ENCODE measurements at places on chromosomes 13 and 19.

DNA sequence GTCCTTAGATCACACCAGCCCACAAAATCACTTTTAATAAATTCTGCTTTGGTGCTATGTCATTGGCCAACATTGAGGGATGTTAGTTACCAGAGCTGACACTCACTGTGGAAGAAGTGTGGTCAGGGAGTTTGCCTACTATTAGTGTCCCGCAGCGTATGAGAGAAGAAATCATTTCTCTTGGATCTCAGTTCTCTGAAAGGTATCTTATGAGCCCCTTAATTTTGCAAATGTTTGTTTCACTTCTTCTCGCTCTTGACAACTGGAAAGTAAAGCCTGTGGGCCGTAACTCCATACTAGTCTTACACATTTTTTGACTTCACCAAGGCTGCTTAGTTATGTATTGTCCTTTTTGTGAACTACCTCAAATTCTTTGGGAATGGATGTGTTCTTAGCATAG lies 80.9 kb downstream of the FLT1 start:
- no peaks in the 10 kb centered on the region for H3K36me3 ChIP-seq
- H3K4me1 ChIP-seq, result no peaks in the 10 kb centered on the region
- no peak overlapping the region for H3K4me3 ChIP-seq

- H3K27me3 ChIP-seq, result no peaks in the 10 kb centered on the region
- H3K4me1 ChIP-seq, result no peaks in the 10 kb centered on the region
- peak overlapping the region; percentile 2 for H3K27ac ChIP-seq
Observed at GRCh38 chr13:31896427-31896826, 135.1 kb upstream of the FRY start.

DNA sequence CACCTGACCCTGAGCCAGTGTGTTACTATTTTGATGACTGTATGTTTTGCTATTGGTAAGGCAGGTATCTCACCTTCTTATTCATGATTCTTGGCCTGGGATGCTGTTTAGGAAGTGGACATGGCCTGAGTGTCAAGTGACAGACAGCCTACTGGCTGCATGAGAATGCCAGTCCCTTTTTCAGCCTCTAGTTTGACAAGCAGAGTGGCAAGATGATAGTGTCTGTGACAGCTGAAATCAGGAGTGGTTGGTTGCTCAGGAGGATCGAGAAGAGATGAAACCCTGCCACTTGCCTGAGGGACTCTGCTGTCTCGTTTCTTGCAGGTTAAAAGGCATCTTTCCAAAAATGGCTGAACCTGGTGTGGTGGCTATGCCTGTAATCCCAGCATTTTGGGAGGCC lies 7.1 kb upstream of the ELOF1 start:
- H3K36me3 ChIP-seq, result no peaks in the 10 kb centered on the region
- no peak overlapping the region for H3K4me3 ChIP-seq
- DNase-seq, result no peak

GRCh38 chr19:1173845-1174809 lies at the start of gene SBNO2:
SBNO2 (minus strand) TSS chr19:1174268; CDS start chr19:1154276, 19,992 bp downstream.
- no peaks in the 10 kb centered on the region for H3K36me3 ChIP-seq
- no peaks in the 10 kb centered on the region for H3K27me3 ChIP-seq
- peaks cover 63% of the 10 kb centered on the region for H3K4me1 ChIP-seq
- DNase-seq, result peak; percentile 89

GRCh38 chr13:78183732-78184131 lies 265.1 kb upstream of the EDNRB start:
- no peak for DNase-seq
- no peaks in the 10 kb centered on the region for H3K36me3 ChIP-seq
- no peaks in the 10 kb centered on the region for H3K27me3 ChIP-seq
- no peak overlapping the region for H3K27ac ChIP-seq
- H3K4me3 ChIP-seq, result no peak overlapping the region

GRCh38 chr13:95456815-95457214 lies 95.7 kb upstream of the CLDN10 start:
- no peak overlapping the region for H3K27ac ChIP-seq
- no peak overlapping the region for H3K4me3 ChIP-seq
- H3K4me1 ChIP-seq, result no peaks in the 10 kb centered on the region
- H3K36me3 ChIP-seq, result no peaks in the 10 kb centered on the region
- DNase-seq, result no peak

DNA sequence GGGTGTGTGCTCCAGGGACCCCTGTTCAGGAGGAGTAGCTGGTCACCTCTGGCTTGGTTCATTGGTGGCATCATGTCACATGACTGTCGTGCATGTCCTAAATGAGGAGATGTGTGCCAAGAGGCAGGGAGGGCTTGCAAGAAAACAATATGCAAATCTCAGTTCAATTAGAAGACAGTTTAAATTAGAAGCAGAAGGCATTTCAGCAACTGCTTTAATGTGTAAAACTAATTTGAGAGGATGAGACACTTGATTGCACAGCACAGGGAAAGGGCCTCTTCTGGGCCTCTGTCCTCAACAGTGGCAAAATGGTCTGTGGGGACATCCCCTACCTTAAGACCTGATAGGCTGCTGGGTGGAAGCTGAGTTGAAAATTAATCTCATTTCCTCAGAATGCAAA lies 54.6 kb downstream of the SPATA13 start:
- DNase-seq, result no peak
- H3K27ac ChIP-seq, result peak overlapping the region; percentile 11
- no peak overlapping the region for H3K4me3 ChIP-seq
- H3K27me3 ChIP-seq, result no peaks in the 10 kb centered on the region
- no peaks in the 10 kb centered on the region for H3K36me3 ChIP-seq
- peaks cover 23% of the 10 kb centered on the region for H3K4me1 ChIP-seq

DNA sequence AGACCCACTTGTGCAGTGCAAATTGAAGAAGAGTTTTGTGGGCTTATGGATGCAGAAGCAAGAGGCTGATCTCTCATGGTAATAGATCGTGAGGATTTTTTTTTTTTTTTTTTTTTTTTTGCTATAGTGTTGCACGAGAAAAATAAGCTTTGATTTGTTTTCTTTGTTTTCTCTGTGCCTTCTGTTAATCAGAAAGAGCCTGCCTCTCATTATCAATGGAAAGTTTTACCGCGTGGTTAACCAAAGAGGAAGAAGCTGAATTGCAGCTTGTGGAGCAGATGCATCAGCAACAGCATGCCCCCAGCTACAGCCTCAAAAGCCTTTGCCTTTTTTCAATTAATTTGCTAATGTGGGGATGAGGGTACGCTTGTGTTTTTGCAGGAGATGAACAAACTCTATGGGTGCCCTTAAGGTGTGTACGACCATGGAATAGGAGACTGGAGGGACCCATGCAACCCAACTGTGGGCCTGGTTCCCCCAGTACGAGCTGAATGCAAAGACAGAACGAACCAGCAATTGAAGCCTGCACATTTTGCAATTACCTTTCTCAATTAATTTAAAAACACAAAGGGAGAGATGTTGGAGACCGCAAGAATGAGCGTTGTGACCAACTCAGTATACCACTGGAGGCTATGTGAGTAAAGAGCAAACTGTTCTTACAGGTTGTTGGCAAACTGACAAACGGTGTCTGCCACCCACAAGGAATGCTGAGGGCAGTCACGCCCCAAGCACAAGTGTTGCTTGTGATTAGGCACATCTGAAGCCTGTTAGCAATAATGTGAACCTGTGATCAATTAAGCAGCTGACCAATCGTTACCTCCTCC lies 58.6 kb upstream of the SPRY2 start:
- no peak overlapping the region for H3K27ac ChIP-seq
- H3K27me3 ChIP-seq, result no peaks in the 10 kb centered on the region
- no peaks in the 10 kb centered on the region for H3K36me3 ChIP-seq
- no peak for DNase-seq
- no peak overlapping the region for H3K4me3 ChIP-seq
- H3K4me1 ChIP-seq, result no peaks in the 10 kb centered on the region

DNA sequence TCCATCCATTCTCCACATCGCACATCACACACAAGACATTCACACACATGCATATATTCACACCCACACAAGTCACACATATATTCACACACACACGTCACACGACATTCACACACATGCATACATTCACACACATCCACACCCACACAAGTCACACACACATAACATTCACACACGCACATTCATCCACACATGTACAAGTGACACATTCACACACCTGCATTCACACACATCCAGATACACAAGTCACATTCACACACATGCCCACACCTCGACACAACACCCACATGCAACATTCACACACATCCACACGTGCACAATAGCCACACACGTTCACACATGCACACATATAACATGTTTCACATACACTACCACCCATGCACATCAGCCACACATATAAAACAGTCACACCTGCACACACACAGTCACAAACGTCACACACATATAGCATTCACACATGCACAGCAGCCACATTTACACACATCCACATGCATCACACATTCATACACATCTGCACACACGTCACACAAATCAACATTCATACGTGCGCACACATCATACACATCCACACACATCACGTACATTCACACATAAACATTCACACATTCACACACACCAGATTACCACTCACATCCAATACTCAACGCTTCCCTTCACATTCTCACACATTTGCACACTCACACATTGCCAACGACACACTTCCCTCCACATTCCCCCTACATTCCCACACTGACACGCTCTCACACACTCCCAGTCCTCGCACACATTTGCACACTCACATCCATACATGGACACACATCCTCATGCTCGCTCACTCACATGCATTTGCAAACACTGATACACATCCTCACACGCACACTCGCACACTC lies 41.0 kb downstream of the ANKRD10 start:
- H3K4me3 ChIP-seq, result peak overlapping the region; percentile 41
- peaks cover 48% of the 10 kb centered on the region for H3K4me1 ChIP-seq
- peak overlapping the region; percentile 86 for H3K27ac ChIP-seq

DNA sequence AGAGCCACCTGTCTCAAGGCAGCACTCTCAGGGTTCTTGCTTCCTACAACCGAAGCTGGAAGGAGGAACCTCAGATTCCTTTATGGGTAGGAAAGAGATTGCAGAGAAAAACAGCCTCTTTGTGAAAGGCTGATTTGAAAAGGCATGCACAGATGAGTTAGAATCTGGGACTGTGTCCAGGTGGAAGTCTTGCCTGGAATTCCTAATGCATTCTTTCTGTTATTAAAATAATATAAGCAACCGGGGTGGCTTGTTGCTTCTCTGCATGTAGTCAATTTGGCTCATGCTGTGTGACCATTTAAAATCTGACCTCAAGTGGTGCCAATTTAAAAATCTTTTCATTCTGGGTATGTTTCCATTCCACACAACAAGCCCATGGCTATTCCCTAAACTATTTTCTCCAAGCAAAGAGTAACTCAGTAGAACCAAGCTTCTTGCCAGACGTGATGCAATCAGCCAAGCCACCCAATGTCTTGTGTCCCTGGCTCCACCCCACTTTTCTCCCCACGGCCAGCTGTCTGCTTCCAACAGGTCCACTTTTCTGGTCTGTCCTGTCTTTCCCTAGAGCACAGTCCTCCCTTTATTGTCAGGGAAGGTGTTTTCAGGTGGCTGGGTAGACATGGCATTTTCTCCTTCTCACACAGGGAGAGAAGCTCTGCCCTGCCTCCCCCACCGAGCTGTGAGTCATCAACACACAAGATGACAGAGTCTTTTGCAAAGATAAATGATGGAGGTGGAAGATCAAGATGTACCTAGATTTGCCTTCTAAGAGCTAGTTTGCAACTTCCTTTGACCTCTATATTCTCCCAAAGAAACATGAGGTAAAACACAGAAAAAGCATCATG lies 394.3 kb downstream of the FOXO1 start:
- H3K4me3 ChIP-seq, result no peak overlapping the region
- no peaks in the 10 kb centered on the region for H3K36me3 ChIP-seq
- no peaks in the 10 kb centered on the region for H3K27me3 ChIP-seq
- DNase-seq, result no peak

DNA sequence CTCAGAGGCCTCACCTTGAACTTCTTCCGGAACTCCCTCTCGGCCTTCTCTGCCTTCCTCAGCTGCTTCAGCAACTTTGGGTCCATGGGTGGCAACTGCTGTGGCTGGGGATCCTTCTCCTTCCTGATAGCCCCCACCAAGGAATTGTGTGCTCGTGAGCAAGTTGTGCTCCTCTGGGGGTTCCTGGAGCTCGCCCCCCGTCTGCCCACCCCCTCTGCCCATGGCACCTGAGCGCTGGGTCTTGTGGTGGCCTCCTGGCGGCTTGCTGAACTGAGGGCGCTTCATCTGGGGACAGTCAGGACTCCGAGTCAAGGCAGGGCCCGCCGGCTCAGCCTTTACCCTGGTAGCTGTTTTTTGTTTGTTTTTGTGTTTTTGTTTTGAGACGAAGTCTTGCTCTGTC lies 11.6 kb downstream of the PRAM1 start:
- no peak overlapping the region for H3K4me3 ChIP-seq
- no peak overlapping the region for H3K27ac ChIP-seq
- peaks cover 25% of the 10 kb centered on the region for H3K4me1 ChIP-seq

- H3K27me3 ChIP-seq, result no peaks in the 10 kb centered on the region
- H3K4me1 ChIP-seq, result peaks cover 9% of the 10 kb centered on the region
- H3K36me3 ChIP-seq, result no peaks in the 10 kb centered on the region
- no peak overlapping the region for H3K27ac ChIP-seq
- H3K4me3 ChIP-seq, result no peak overlapping the region
Observed at GRCh38 chr19:38892841-38893240, 6.6 kb downstream of the SIRT2 start.

- H3K27me3 ChIP-seq, result no peaks in the 10 kb centered on the region
- no peaks in the 10 kb centered on the region for H3K4me1 ChIP-seq
- H3K27ac ChIP-seq, result no peak overlapping the region
- no peak overlapping the region for H3K4me3 ChIP-seq
Observed at GRCh38 chr13:99528547-99528946, 27.3 kb downstream of the TM9SF2 start.

- H3K27ac ChIP-seq, result peak overlapping the region; percentile 96
- peaks cover 69% of the 10 kb centered on the region for H3K4me1 ChIP-seq
- H3K36me3 ChIP-seq, result peaks cover 13% of the 10 kb centered on the region
- H3K4me3 ChIP-seq, result peak overlapping the region; percentile 78
- no peaks in the 10 kb centered on the region for H3K27me3 ChIP-seq
Observed at GRCh38 chr19:6740589-6741343, 1.3 kb downstream of the TRIP10 start.

DNA sequence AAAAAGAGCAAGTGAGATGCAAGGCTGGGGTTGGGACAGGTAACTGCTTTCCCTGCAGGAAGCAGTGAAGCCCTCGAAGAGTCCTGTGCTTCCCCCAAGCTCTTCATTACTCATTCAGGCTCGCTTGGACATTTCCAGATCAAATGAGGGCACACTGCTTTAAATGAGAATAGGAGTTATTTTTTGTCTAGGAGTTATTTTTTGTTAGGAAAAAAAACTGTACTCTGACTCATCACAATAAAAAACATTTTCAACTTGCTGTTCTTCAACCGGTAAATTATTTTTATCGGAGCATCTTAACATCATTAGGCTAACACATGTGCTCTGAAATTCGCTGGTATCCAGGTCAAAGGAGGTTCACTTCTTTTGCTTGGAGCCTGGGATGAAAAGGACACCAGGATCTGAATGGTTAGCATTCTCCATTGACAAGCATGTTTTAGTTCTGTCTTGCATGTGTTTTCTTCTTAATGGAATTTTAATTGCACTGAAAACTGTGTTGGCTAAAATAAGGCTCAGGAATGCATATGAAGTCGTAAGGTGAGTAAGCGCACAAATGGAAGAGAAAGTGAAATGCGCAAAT lies 80.7 kb upstream of the STK24 start:
- no peaks in the 10 kb centered on the region for H3K27me3 ChIP-seq
- H3K27ac ChIP-seq, result peak overlapping the region; percentile 64
- no peak overlapping the region for H3K4me3 ChIP-seq
- H3K4me1 ChIP-seq, result peaks cover 23% of the 10 kb centered on the region
- no peaks in the 10 kb centered on the region for H3K36me3 ChIP-seq
- DNase-seq, result no peak

Measured in vagina (tissue), 2 donors.